A673 (cell line): ENCODE measurements at places on chromosomes 11 and 22. TPM values are rescaled to one million over a fixed set of nuclear protein-coding genes. Genes with fewer than 3 reads are reported as not detected.

GRCh38 chr11:61532134-61533038, 23.8 kb downstream of the LRRC10B start:
- DNase-seq, result peak; percentile 70
- no peaks in the 10 kb centered on the region for H3K4me1 ChIP-seq
- H3K27me3 ChIP-seq, result no peaks in the 10 kb centered on the region
- H3K4me3 ChIP-seq, result no peak overlapping the region
- no peaks in the 10 kb centered on the region for H3K36me3 ChIP-seq

The ADM gene
- total RNA-seq, result 2.3 and 3.8 TPM in 2 replicates

The RNF169 gene
- total RNA-seq, result 19.7 and 20.6 TPM in 2 replicates

DNA sequence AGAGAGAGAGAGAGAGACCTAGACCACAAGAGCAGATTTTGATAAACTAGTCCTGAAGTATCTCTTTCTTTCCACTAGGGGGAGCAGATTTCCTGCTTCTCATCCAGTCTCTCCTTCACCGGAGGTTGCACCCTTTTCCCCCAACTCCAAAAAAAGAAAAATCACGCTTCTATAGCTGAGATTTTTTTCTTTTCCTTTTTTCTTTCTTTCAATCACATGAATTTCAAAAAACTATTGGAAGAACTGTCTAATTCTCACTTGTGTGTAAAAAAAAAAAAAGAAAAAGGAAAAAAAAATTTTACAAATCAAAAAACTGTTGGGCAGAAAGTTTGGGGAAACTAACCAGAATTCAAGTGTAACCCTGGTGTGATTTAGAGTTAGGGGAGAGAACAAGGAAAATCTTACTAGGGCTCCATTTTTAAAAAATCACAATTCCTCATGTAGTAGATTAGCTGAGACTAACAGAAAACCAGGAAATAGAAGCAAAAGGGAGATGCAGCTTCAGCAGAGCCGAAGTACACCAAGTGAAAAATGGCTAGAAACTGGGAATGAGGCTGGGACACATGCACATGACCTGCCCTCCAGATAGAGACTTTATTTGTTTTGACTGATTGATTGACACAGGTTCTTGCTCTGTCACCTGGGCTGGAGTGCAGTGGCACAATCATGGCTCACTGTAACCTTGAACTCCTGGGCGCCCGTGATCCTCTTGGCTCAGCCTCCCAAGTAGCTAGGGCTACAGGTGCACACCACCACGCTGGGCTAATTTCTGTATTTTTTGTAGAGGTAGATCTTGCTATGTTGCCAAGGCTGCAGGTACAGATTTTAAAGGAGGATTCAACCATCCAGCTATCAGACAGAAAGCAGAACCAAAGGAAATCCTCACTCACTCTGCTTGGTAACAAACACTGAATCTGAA, 27.1 kb downstream of the SDHD start:
- no peaks in the 10 kb centered on the region for H3K27me3 ChIP-seq
- DNase-seq, result peak; percentile 82
- no peak overlapping the region for H3K27ac ChIP-seq
- no peak overlapping the region for H3K4me3 ChIP-seq
- peaks cover 5% of the 10 kb centered on the region for H3K4me1 ChIP-seq
- H3K36me3 ChIP-seq, result no peaks in the 10 kb centered on the region

The IGSF9B gene
- total RNA-seq, result 10.1 and 14.2 TPM in 2 replicates

DNA sequence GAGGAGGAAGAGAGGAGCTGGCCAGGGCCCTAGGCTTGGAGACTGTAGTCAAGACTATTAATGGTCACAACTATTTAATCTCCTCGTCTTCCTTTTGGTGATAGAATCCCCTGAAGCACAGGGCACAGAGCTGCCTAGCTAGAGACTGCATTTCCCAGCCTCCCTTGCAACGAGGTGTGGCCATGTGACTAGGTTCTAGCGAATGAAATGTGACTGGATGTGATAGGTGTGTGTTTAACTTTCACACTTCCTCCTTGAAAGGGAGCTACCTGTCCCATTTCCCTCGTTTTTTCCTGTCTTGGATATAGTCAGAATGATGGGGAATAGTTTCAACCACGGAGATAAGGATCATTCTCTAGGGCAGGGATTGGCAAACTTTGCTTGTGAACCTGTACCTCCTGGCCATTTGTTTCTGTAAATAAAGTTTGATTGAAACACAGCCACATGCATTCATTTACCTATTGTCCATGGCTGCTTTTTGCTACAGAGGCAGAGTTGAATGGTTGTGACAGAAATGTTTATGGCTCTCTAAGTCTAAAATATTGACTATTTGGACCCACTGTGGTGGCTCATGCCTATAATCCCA, 313.5 kb downstream of the MIAT start:
- H3K36me3 ChIP-seq, result no peaks in the 10 kb centered on the region
- no peak for DNase-seq
- no peaks in the 10 kb centered on the region for H3K27me3 ChIP-seq
- H3K27ac ChIP-seq, result no peak overlapping the region
- H3K4me3 ChIP-seq, result no peak overlapping the region

DNA sequence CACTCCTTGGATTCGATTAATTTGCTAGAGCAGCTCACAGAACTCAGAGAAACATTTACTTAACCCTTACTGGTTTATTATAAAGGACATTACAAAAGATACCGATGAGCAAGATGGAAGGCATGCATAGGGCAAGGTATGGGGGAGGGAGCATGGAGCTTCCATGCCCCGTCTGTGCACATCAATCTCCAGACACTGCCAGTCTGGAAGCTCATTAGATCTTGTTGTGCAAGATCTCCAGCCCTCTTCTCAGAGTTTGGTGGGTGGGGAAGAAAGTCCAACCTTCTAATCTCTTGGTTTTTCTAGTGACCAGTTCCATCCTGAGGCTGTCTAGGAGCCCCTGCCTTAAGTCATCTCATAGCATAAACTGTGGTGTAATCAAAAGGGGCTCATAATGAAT, 190.7 kb downstream of the UVRAG start:
- no peak overlapping the region for H3K27ac ChIP-seq
- H3K36me3 ChIP-seq, result no peaks in the 10 kb centered on the region
- H3K27me3 ChIP-seq, result no peaks in the 10 kb centered on the region
- no peak for DNase-seq

DNA sequence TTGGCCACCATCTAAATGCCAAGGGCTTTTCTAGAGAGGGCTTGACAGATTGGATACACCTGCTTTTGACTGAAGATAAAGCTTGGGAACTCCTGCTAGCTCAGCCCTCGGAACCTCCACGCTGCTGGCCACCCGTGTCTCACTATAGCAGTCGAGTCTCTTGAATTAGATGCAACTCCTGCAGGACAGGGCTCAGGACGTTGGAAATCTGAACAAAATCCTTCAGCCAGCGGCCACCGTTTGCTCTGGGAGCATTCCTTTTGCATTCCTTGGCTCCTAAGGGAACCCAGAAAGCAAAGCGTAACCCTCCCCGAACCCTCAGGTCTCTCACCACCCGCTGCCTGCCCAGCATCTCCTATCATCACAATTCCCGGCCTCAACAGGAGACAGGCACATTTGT, 77.8 kb downstream of the GRIK4 start:
- no peak overlapping the region for H3K27ac ChIP-seq
- peaks cover 7% of the 10 kb centered on the region for H3K27me3 ChIP-seq
- no peaks in the 10 kb centered on the region for H3K36me3 ChIP-seq
- no peak overlapping the region for H3K4me3 ChIP-seq
- H3K4me1 ChIP-seq, result no peaks in the 10 kb centered on the region

DNA sequence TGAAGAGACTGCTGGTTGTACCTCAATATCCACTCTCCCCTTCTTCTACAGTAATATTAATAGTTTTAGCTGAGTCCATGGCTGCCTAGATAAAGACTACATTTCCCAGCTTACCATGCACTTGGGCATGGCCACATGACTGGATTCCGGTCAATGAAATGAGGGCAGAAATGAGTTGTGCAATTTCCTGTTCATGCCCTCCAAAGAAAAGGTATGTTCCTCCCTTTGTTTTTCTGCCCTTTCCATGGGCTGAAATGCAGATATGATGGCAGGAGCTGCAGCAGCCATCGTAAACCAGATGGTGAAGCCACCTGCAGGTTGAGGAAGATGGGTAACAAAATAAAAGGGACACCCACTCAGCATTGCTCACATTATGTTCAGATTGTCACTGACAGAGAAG, 15.3 kb upstream of the ELFN2 start:
- H3K27me3 ChIP-seq, result peaks cover 21% of the 10 kb centered on the region
- no peak overlapping the region for H3K27ac ChIP-seq
- no peaks in the 10 kb centered on the region for H3K4me1 ChIP-seq
- no peaks in the 10 kb centered on the region for H3K36me3 ChIP-seq
- peak; percentile 43 for DNase-seq

DNA sequence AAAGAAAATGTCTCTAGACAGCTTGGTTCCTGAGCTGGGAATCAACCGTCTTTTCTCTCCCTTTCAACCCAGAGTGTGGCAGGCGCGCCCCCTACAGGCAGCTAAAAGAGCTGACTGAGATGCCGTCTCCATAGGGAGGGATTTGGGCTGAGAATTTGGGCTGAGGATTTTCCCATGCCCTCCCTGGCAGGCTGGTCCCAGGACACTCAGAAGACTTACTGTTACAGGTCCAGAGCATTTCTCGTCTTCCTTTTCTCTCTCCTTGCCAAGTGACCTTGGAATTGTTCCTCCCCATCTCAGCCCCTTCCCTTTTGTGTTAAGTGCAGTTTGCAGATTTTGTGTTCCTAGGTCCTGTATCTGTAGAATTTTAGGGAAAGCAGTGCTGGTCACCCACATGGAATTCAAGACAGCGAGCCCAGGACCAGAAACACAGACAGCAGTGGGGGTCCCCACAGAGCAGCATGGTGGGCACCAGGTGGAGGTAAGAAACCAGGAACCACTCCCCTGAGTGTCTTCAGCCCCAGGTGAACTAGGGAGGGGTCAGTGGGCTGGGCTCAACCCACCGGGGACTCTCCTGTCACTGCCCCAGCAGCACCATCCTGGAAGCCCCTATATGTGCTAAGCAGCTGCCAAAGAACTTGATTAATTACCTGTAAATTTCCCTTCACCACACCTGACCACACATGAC, 9.9 kb upstream of the IGLL5 start:
- H3K4me1 ChIP-seq, result no peaks in the 10 kb centered on the region
- H3K4me3 ChIP-seq, result no peak overlapping the region
- H3K27ac ChIP-seq, result no peak overlapping the region

- H3K4me3 ChIP-seq, result no peak within 1 kb of the TSS
- no peaks in the 10 kb centered on the region for H3K4me1 ChIP-seq
- H3K27ac ChIP-seq, result no peak within 1 kb of the TSS
- DNase-seq, result no peak
These were observed at the start of gene LARGE1 for GRCh38 chr22:33920197-33920540. TSS of gene LARGE1 (minus strand) at chr22:33920476.

The B3GAT1 gene
- 3.7 and 5.5 TPM in 2 replicates for total RNA-seq

DNA sequence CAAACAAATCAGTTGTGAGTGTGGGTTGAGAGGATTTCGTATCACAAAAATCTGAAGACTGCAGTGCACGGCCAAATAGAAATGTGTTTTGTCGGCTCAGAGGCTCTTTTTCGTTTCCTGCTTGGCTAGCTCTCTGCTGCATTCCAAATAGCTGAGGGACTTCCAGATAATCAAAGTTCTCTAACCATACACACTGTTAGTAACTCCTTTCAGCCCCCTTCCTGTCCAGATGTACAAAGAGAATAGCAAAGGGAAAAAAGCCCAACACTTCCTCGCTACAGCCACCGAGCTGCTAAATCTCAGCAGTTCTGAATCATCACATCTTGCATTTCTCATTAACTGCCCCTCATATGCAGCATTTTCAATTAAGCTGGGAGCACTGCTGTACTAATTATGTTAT, 203.1 kb downstream of the TENM4 start:
- H3K4me1 ChIP-seq, result no peaks in the 10 kb centered on the region
- DNase-seq, result no peak
- H3K36me3 ChIP-seq, result no peaks in the 10 kb centered on the region
- no peak overlapping the region for H3K4me3 ChIP-seq

The MMP10 gene
- 4.0 TPM in 2 replicates for total RNA-seq

- no peaks in the 10 kb centered on the region for H3K27me3 ChIP-seq
- no peak for DNase-seq
- H3K4me1 ChIP-seq, result no peaks in the 10 kb centered on the region
- no peaks in the 10 kb centered on the region for H3K36me3 ChIP-seq
- no peak overlapping the region for H3K4me3 ChIP-seq
These were observed 149.4 kb downstream of the NXPE2 start for GRCh38 chr11:114827736-114828135.

DNA sequence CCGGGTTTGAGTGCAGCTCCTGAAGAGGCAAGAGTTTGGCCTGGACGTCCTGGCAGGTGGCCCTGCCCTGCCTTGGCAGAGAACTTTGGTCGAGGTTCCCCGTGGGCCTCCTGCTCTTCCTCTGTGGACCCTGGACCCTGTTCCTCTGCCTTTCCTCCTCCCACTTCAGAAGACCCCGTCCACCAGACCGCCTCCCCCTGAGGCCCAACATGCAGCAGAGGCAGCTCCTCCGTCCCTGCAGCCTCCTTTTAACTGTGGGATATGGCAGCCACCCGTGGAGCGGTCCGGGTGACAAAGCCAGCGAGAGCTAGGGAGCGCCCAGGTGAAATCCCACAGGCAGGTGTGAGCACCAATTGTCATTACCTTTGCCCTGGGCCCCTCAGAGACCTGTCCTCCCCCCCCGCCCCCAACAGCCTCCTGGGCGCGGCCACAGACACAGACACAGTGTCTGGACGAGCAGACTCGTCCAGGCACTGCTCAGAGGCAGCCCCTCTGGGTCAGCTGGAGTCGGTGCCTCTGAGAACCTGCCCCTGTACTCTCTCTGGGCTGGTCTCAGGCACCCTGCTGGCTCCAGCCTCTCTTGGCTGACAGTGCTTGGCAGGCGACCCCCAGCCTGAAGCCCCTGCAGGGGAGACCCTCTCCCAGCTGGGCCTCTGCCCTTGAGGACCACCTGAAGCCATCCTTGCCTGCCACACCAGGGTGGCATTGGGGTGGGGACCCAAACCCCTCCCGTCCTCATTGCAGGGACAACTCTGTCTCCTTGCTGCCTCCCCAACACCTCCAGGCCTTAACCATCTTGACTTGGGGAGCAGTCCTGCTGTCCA, 4.1 kb upstream of the PTDSS2 start:
- DNase-seq, result no peak
- no peak overlapping the region for H3K4me3 ChIP-seq
- no peak overlapping the region for H3K27ac ChIP-seq
- no peaks in the 10 kb centered on the region for H3K27me3 ChIP-seq

- H3K4me3 ChIP-seq, result no peak overlapping the region
- H3K36me3 ChIP-seq, result no peaks in the 10 kb centered on the region
- H3K4me1 ChIP-seq, result no peaks in the 10 kb centered on the region
- no peak overlapping the region for H3K27ac ChIP-seq
- no peaks in the 10 kb centered on the region for H3K27me3 ChIP-seq
These were observed 143.3 kb downstream of the GUCY1A2 start for GRCh38 chr11:106875013-106875412.

GRCh38 chr11:65188486-65188885, 6.8 kb downstream of the CAPN1 start:
- H3K4me3 ChIP-seq, result no peak overlapping the region
- no peaks in the 10 kb centered on the region for H3K27me3 ChIP-seq
- no peaks in the 10 kb centered on the region for H3K36me3 ChIP-seq
- no peaks in the 10 kb centered on the region for H3K4me1 ChIP-seq
- no peak for DNase-seq

GRCh38 chr22:43201486-43202219, 14.7 kb upstream of the TTLL12 start:
- H3K36me3 ChIP-seq, result no peaks in the 10 kb centered on the region
- H3K4me1 ChIP-seq, result no peaks in the 10 kb centered on the region
- H3K27me3 ChIP-seq, result no peaks in the 10 kb centered on the region
